ENCODE measurements at places on chromosomes 2 and 18.

GRCh38 chr2:108616318-108616717 is 82.0 kb downstream of the LIMS1 start:
- DNase-seq, result no peak

DNA sequence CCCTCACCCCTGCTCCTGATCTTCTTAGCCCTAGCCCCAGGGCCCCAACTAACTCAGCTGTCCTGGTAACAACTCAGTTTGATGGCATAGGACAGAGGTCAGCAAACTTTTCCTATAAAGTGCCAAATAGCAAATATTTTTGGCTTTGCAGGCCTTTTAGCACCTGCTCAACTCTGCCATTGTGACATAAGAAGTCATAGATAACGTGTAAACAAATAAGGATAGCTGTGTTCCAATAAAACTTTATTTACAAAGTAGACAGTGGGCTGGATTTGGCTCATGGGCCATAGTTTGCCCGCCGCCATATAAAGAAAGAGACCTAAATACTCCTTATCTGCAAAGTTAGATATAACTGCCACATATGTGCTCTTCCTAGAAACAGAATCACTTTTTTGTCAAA is 27.3 kb upstream of the TMEM87B start:
- DNase-seq, result no peak

- peak; percentile 94 for DNase-seq
Observed at GRCh38 chr18:62281684-62282083, 43.4 kb upstream of the TNFRSF11A start.

DNA sequence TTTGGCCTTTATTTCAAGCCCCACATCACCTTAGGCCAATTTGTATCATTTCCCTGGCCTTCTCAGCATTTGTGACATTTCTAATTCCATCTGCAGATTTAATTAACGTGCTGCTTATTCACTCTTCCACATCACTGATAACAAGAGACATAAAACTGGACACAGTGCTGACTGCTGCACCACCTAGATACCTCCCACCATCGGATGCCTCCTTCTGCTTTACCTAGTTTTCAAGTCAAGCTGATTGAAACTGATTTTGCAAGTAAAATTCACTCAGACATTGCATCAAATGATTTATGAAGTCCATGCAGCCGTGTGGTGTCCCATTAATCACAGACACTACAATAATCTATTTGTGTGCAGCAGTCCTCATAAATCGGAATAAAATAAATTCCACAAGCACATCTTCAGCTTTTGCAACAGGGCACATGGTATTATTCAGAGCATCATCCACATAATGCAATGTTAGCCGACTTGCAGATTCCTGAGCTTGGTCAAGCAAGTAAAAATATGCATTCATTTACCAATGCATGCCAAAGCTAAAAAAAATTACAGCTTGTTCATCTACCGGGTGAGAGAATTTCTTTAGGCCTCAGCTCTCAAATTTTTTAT is 15.9 kb upstream of the CRIM1 start:
- DNase-seq, result no peak

DNA sequence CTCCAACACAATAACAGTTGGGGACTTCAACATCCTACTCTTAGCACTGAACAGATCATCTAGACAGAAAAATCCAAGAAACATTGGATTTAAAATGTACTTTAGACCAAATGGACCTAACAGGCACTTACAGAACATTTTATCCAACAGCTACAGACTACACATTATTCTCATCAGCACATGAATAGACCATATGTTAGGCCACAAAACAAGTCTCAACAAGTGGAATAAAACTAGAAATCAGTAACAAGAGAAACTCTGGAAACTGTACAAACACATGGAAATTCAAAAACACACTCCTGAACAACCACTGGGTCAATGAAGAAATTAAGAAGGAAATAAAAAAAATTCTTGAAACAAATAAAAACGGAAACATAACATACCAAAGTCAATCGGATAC is 117.5 kb downstream of the ACVR1 start:
- DNase-seq, result no peak

DNA sequence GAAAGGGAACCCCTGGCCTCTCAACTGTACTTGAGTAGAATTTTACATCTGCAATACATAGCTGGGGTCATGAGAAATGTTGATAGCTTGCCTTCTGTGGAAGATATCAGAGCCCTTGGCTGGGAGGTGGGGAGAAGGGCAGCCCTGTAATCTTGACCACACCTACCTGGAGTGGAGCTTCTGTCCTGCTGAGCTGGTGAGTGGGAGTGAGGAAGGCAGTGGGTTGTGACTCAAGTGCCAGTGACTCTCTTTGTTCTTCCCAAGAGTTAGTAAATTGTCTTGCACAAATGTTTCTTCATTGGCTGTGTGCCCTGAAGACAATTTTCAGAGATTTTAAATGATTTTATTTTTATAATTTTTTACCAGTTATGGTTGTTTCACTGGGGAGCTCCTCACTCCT is 277.3 kb downstream of the MBD5 start:
- peak; percentile 10 for DNase-seq
